ENCODE measurements at places on chromosomes 1 and 21. TPM values are rescaled to one million over a fixed set of nuclear protein-coding genes. Genes with fewer than 3 reads are reported as not detected.

DNA sequence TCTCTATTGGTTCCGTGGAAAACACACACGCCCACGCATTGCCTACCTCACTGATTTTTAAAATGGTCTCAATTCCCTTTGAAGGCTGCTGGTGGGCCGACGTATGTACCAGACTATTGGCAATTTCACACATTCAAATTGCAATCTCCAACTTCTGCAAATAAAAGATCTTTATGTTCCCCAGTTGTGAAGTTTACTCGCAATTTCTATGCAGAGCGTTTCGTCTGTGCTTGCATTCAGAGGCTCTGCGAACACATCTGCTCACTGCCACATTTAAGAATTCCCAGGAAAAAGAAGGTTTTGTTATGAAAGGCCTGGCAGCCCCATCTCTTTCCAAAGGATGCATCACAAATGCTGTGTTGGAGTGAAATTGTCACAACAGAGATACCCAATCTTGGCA, 288.0 kb upstream of the KAZN start:
- no peak for DNase-seq

DNA sequence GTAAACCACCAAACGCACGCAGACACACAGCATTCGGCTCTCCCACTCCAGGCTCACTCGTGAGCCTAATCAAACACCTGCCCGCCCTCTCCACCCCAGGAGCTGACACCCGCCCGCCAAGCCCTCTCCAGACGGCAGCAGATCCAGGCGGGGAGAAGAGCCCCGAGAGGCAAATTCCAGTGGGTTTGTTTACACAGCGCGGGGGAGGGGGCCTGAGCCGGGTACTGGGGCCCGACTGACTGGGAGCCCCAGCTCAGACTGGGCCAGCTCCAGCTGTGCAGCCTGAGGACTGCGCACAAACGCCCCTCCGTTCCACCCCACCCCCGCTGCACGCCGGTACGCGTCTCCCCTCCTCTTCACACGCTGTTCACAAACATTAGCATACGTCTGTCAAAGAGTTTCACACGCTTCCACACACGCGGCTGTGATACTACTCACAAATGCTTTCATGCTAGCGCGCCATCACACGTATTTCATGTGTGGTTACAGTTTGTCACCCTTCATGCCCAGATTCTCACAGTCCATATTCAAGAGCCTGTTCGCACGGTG, 1.0 kb upstream of the EFNA1 start:
- DNase-seq = peak; percentile 49

- no peak for DNase-seq
These were observed 16.5 kb upstream of the RYR2 start for GRCh38 chr1:237025358-237026074.

DNA sequence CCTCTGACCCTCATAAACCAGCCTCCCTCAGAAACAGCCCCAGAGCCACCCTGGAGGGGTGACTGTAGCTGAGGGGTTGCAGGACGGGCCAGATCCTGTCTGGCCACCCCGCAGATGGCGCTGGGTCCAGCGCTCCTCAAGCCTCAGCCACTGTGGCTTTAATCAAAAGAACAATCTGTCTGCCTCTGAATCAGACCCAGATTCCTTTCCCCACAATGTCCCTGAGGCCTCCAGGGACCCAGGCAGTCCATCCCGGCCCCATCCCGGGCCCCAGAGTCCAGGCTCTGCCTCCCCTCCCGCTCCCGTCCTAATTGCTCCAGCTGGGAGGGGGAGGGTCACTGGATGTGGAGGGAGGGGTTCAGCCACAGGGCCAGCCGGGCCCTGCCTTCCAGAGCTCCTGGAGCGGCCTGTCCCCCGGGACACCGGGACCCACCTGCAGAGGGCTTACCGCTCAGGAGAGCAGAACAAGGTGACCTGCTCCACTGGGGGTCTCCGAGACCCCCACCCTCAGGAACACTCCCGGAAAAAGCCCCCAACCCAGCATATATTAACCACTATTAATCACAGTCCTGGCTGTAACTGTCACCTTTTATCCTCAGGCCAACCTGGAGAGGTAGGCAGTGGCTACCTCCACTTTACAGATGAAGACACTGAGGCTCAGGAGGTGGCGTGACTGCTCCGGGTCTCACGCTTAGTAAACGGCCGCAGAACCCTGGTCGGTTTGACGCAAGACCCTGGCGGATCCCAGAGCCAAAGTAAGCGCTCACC, 836 bp upstream of the FBLIM1 start:
- peak; percentile 70 for DNase-seq

GRCh38 chr1:90027281-90027680, 32.4 kb downstream of the ZNF326 start:
- DNase-seq = no peak

DNA sequence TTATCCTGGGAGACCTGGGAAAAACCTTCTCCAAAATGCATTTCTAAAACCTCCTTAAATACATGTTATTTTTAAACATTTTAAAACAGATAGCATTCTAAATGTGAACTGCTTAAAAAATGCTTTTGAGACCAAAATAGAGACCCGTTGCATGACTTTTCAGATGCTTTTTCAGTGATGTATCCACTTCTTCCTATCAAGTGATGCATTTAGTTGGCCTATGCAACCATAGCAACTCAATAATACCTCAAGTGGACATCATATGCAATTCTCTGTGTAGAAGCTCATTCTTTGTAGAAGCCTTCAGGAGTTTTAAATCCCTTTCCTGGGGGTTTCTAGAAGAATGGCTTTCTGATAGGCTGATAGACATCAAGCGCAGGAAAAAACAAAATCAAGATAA, 94.5 kb upstream of the RAVER2 start:
- DNase-seq = no peak

DNA sequence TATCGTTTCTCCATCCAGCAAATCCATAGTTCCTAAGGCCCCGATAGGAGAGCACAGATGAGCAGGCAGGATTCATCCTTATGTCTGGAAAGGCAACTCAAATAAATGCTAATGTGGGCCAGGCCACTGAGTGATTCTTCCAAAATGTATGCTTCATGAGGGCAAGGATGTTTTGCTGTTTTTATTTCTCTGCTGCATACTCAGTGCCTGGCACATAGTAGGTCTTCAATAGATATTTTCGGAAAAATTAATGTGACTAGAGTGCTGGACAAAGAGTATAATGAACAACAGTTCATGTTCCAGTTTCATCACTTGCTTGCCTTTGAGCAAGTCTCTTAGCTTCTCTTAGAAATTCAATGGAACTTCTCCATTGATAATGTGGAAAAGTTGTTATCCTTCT, 357.7 kb downstream of the PRDM2 start:
- DNase-seq = no peak

DNA sequence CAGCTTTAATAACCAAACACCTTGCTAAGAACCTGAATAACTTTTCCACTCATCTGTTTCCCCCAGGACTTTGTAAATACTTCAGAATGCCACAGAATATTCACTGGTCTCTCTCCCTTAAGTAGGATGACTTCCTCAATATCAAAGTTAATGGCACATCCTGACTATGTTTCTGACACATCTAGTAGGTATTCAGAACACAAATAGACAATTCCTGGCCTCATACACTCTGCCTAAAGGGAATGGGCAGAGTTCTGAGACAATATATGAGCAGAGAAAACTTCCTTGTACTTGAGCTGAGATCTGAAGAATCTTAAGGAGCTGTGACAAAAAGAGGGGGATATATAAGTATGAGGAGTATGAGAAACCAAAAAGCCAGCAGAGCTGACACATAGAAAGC, 34.8 kb downstream of the ANKRD13C start:
- no peak for DNase-seq

DNA sequence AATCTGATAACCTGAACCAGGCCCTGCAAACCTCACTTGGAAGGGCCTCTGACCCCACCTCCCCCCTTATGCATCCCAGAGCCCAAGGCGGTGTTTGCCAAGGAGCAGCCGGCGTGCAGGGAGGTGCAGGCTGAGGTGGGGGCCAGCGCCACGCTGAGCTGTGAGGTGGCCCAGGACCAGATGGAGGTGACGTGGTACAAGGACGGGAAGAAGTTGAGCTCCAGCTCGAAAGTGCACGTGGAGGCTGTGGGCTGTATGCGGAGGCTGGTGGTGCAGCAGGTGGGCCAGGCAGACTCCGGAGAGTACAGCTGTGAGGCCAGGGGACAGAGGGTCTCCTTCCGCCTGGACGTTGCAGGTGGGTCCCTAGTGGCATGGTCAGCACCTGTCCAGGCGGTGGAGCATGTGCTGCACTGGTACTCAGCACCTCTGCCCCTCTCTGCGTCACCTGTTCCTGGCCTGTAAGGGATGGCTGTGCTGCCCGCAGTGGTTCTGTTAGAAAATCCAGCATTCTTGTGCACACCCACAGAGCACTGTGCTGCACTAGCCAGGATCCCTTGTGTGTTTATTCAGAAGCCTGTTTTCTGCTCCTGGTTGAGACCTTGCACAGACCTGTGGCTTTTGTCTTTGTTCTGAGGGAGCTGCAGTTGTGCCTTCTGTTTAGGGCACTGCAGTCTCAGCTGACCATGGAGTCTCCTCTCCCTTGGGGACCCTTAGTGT, 11.6 kb downstream of the OBSCN start:
- no peak for DNase-seq

GRCh38 chr1:188426561-188426960, 1597.8 kb downstream of the PLA2G4A start:
- no peak for DNase-seq

- no peak for DNase-seq
These were observed 48.6 kb downstream of the KCNAB2 start for GRCh38 chr1:6094246-6094645.

URB2 gene
- 51.9 TPM for total RNA-seq

TNFRSF8 gene
- 3.2 TPM for total RNA-seq

PRRX1 gene
- not detected for total RNA-seq

MPZ gene
- total RNA-seq = 3.6 TPM

C1orf116 gene
- total RNA-seq = 0.55 TPM

WNT3A gene
- 0.20 TPM for total RNA-seq

FOXD3 gene
- 26.1 TPM for total RNA-seq
